ENCODE measurements at places on chromosomes 12 and 14.

DNA sequence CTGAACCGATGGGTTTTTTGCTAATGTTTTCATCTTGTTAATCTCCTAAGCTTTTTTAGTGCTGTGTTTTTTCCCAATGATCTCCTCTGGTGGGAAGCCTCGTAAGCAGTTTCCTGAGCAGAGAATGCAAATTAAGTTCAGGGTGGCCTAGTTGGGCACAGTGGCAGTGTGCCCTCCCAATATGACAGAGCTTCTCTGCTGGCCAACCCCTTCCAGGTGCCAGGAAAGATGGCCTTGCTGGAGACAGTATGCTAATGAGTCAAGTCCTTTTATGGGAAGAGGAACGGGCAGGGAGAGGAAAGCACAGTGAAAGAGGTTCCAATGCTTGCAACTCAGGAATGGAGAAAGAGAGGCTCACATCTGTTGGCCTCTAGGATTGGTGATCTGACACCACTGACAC is 115.8 kb downstream of the GCH1 start:
- DNase-seq = no peak

DNA sequence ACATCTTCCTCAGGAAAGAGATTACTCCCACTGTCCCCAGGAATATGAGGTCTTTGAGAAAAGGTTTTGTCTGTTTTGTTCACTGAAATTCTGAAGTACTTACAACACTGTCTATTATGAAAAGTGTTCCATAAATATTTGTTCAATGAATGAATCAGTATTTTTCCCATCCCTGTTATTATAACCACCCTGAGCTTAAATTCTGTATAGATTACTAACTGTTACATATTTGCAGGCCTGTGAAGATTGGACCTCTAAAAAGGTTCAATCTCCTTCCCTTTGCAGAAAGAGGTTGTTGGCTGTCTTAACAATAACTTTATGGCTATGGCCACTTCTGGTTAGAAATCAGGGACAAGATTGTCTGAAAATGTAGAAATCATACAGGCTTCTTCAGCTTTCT is 174.5 kb upstream of the NPAS3 start:
- DNase-seq = peak; percentile 50

- DNase-seq = no peak
Observed at GRCh38 chr14:49950275-49951228, 57.7 kb downstream of the ARF6 start.

DNA sequence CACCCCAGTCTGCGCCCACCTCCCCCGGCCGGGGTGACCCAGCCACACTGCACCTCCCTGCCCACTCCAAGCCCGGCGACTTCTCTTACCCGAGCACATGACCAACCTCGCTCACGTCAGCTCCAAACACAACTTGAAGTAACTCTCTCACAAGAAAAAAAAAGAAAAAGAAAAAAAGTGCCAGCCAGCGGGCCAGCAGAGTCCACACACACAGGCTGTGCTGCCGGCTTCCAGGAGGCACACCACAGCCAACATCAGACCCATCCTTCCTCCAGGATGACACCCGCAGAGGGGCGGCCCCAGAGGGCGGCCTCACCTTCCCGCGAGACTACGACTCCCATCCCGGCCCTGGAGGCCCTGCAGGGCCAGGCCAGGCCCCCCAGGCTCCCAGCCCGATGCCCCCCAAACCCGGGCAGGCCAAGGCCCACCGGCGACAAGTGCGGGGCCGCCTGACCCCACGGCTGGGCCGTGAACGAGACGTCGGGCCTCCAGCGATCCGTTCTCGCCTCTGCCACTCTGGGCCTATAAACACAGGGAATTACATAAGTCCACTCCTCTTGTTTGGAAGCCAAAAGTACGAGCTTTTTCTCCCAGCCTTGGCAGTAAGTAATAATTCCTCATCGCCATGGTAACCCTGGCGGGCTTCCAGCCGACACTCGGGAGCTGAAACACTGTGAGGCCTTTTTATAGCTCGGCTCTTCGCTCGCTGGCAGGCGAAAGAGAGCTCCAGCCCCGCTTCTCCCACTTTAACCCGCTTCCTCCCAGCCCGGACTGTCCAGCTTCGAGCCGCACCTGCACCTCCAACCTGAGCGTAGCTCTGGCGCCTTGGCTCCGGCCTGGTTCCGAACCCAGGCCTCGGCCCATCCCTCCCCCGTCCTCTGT is 49.1 kb downstream of the NCOR2 start:
- peak; percentile 100 for DNase-seq

- peak; percentile 68 for DNase-seq
Observed at GRCh38 chr14:93105362-93105761, 10.4 kb downstream of the ITPK1 start.

GRCh38 chr12:108364879-108365278 is 25.8 kb upstream of the CMKLR1 start:
- DNase-seq = no peak

DNA sequence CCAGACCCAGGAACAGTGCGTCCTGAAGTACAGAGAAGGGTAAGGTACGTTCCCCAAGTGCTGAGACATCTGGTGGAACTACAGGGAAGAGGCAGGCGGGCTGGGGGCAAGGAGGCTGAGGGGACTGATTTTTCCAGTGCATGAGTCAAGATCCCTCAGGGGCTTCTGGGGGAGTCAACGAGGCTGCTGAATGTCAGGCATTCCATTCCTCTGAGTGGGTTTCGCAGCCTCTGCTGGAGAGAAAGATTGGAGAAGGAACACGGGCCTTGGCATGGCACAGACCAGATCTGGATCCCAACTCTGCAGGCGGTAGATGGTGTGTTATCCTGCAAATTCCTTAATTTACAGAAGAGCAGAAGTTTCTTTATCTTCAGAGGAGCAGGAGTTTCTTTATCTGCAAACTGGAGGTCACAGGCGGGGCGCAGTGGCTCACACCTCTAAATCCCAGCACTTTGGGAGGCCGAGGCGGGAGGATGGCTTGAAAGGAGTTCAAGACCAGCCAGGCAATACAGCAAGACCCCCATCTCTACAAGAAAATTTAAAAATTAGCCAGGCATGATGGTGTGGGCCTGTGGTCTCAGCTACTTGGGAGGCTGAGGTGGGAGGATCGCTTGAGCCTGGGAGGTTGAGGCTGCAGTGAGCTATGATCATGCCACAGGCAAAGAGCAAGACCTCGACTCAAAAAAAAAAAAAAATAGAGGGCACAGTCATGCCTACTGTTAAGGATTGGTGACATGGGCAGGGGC is 132.6 kb upstream of the MAP1LC3B2 start:
- peak; percentile 100 for DNase-seq

- peak; percentile 67 for DNase-seq
Observed at GRCh38 chr12:47383942-47384341, 304.2 kb upstream of the AMIGO2 start.

GRCh38 chr14:68082698-68083291 is 263.2 kb downstream of the RAD51B start:
- no peak for DNase-seq

DNA sequence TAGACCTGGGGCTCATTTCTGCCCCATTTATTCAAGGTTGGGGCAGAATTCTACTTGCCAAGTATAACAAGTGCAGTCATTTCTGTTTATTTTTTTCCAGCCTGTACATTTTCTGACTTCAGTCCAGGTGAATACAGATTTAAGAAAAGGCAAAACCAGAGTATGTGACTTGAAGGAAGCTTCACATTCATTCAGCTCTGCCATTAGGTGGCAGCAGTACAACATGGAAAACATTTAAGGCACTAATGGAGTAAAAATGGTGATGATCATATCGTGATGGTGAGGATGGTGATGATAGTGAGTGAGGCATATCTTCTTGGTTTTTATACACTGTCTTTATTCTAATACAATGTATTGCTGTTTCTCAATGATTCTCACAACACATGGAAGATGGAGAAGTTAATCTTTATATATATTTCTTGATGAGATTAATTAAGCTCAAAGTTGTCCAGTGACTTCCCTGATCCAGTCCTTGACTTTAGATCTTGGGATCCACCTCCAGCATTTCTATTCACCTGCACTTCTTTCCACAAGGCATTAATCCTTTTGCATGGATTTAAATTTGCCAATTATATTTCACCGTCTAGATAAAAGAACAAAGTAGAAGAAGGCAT is 176.7 kb upstream of the SEL1L start:
- peak; percentile 14 for DNase-seq

DNA sequence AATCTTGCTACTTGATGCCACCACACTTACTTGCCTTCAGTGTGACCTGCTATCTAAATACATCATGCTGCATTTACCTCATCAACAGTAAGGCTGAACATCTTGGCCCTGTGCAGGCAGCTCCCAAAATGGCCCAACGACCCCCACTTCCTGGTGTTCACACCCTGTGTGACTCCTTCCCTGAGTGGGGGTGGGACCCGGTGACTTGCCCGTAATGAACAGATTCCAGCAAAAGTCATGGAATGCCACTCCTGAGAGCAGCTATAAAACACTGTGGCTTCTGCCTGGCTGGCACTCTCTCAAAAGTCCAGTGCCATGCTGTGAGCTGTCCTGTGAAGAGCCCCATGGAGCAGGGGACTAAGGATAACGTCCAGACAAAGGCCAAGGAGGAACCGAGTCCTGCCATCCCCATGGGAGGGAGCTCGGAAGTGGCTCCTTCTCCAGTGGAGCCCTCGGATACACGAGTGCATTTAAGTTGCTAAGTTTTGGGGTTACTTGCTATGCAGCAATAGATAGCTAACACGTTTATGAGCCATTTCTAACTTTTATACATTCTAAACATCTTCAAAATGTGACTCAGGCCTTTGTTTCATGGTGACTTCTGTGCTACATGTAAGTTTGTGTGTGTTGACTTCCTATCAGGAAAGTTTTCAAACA is 33.0 kb downstream of the P2RX2 start:
- DNase-seq = no peak

DNA sequence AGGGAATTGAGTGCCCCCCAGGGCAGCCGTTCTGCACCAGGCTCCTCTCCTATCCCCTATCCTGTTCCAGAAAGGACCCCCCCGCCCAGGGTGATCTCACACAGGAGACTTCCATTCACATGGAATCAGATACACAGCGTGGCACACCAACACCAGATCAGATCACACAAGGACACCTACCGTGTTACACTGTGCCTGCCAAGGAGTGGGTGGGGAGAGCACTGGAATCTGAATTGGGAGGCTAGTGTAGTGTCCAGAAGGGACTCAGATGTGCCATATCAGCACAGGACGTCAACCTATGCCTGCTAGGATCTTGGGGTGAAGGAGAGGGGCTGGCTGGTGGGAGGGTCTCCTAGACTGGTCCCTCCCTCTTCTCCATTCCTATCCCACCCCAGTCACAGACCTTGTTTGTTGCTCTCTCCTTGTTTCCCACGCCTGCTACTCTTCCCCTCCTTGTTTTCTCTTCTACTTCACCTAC is 2.3 kb downstream of the PTMS start:
- DNase-seq = no peak

- no peak for DNase-seq
Observed at GRCh38 chr12:267581-268482, 5.2 kb upstream of the SLC6A13 start.

DNA sequence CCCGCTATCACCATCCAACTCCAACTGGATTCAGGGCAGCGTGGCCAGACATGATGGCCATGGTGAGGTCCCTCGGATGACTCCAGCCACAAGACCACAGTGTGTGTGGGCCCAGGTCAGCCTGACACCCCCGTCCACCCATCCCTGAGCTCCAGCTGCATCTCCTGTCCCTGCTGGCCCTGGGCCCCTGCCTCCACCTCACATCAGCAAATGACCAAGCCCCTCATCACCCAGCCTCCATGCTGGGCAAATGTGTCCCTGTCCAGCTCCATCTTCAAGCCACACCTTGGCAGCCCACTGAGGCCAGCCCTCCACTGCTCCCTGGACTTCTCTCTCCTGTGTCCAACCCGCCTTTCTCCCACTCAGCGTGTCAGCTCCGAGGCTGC is 3.2 kb downstream of the GPR132 start:
- DNase-seq = no peak

DNA sequence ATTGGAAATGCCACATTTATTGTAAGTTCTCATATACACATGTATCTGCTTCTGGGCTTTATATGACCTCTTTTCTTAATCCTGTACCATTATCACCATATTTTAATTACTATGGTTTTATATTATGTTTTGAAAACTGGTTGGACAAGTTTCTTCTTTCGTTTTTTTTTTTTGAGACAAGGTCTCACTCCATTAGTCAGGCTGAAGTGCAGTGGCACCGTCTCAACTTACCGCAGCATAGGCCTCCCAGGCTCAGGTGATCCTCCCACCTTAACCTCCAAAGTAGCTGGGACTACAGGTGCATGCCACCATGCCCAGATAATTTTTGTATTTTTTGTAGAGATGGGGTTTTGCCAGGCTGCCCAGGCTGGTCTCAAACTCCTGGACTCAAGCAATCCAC is 44.6 kb downstream of the GALNT4 start:
- DNase-seq = no peak

DNA sequence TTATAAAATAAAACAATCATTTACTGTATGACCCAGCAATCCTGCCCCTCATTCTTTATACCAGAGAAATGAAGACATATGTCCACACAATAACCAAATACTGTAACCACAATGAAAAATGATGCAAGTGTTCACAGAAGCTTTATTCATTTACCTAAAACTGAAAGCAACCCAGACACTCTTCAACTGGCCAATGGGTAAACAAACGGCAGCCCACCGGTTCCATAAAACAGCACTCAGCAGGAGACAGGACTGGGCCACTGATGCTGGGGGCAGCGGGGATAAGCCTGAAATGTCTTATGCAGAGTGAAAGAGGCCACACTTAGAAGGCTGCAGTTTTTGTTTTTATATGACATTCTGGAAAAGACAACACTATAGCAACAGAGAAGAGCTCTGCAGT is 15.1 kb downstream of the DDX51 start:
- DNase-seq = no peak

- no peak for DNase-seq
Observed at GRCh38 chr14:77214216-77214615, 32.6 kb downstream of the TMEM63C start.

DNA sequence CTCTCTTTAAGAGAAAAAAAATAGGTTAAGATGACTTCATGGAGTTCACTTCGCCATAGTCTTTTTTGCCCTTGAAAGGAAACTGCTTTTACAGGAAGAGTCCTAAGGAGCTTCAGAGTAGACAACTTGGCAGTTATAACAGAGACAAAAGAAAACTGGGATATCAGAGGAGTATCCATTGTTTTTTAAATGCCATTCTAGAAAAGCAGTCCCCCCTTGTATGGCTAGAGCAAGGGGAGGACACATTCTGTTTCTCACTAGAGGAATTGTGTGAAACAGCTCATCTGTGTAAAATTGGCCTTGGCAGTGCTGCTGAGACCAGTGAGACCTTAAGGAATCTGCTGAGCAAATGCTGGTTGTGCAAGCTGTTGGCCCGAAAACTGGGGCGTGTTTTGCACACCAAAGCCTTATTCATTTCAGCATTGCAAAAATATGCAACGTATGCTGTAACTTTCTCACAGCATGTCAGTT is 128.0 kb downstream of the GPR135 start:
- peak; percentile 85 for DNase-seq
